ENCODE measurements at places on chromosomes 1 and 21.

DNA sequence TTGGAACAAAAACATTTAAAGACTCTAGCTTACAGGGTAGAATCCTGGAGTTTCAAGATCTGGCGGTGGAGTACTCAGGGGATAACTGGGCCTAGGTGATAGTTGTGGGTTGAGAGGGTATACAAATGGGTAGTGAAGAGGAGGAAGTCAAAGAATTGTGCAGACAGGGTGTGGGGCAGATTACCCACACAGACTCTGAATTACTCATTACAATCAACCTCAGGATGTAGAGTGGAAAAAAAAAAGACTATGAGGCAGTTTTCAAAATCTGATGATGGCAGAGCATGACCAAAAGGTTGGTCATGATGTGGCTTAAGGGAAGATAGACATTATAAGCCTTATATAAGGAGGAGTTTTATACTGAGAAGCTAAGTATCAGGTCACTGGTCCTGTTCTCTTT is 44.1 kb upstream of the GLIS1 start:
- DNase-seq: no peak

- no peak for DNase-seq
These were observed 155.4 kb downstream of the NFIA start for GRCh38 chr1:61237659-61238358.

DNA sequence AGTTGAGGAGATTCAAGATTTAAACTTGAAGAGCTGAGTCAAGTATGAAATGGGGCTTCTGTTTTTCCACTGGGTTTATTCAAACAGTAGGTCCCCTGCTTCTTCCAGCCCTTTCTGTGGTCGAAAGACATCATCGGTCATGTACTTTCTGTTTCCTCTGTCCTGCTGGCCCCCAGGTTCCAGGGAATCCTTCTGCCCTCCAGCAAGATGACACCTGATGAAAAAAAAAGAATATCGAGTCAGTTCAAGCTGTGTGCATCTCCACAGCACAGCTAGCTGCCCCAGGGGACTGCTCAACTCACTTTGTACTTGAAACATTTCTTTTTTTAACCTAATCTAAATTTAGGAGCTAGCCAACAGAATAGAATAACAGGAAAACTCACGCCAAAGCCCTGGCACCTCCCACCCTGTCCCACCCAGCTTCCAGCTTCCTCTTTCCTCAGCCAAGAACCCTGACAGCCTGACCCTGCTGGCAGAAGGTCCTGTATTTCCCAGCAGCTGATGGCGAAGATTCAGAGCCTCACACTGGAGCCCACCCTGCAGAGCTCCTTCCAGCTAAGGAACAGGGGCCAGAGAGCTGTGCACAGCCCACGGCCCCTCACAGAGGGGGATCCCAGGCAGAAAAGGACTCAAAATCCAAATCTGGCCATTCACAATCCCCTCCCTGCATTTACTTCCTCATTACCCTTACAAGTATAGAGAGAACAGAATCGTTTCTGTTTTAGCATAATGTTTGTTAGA is 176.5 kb downstream of the PSMG1 start:
- no peak for DNase-seq

DNA sequence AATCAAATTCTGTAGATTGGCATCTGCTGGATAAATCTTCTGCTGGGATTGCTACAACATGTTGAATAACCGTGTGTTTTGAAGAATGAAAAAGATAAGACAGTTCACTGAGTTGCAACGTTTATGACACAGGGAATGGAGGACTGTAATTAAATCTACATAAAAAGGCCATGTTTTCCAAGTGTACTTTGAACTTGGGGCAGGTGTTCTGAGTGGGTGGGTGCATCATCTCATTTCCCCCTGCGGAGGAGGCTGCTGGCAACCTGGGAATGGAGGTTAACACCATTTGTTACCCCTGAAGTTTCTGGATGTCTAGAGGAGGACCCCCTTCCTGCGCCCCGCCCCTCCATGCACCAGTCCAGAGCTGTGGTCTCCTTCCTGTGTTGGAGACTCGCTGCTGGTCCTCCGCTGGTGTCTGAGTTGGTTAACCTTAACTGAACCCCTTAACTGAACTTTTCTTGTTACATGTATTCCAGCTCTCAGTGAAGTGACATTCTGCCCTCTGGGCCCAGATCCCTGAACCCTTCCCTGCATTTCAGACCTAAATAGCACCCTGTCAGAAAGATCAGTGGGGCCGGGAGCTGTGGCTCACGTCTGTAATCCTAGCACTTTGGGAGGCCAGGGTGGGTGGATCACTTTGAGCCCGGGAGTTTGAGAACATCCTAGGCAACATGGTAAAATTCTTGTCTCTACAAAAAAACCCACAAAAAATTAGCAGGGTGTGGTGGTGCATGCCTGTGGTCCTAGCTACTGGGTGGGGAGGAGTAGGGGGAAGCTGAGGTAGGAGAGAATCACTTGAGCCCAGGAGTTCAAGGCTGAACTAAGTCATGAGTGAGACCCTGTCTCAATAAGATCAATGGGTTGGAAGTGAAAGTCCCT is 31.8 kb downstream of the UCK2 start:
- no peak for DNase-seq

- DNase-seq: no peak
These were observed 89.3 kb downstream of the ZNF648 start for GRCh38 chr1:181972256-181972655.

GRCh38 chr1:87888446-87888845 is 559.8 kb downstream of the LMO4 start:
- peak; percentile 2 for DNase-seq

DNA sequence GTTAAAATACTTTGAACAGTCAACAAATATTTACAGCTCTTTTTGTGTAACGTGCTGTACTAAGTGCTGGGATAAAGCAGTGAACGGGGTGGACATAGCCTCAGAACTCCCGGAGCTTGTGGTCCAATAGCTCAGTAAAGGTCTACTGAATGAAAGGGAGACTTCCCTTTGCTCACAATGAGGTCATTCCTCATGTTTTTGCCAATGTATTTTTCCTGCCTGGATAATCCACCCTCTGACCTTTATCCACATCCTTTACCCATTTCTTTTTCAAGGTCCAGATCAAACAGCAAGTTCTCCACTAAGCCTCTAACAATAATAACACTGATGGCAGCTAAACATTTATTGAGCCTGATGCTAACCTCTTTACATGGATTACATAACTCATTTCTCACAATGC is 55.9 kb downstream of the LEPR start:
- DNase-seq: no peak

GRCh38 chr1:186244825-186245224 is 130.2 kb downstream of the TPR start:
- peak; percentile 21 for DNase-seq

DNA sequence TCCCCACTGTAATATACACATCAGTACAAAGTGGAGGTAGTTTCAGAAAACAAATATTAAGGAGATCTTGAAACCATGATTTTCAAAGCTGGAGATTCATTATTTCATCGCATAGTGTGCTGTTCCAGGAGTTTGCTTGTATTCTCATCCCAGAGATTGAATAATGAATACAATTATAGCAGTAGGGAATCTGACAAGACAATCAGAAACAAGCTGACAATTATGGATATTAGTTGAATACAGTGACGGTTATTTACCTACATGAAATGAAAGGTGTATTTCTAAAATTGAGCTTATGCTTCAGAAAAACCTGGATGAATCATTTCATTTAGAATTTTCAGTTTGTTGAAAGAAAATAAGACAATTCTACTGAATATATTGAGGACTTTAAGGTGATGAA is 2119.0 kb downstream of the MRPL39 start:
- DNase-seq: no peak

GRCh38 chr21:28952686-28953085 is 40.0 kb downstream of the LTN1 start:
- DNase-seq: no peak

GRCh38 chr21:46152927-46153246 is 2.5 kb downstream of the FTCD start:
- no peak for DNase-seq

DNA sequence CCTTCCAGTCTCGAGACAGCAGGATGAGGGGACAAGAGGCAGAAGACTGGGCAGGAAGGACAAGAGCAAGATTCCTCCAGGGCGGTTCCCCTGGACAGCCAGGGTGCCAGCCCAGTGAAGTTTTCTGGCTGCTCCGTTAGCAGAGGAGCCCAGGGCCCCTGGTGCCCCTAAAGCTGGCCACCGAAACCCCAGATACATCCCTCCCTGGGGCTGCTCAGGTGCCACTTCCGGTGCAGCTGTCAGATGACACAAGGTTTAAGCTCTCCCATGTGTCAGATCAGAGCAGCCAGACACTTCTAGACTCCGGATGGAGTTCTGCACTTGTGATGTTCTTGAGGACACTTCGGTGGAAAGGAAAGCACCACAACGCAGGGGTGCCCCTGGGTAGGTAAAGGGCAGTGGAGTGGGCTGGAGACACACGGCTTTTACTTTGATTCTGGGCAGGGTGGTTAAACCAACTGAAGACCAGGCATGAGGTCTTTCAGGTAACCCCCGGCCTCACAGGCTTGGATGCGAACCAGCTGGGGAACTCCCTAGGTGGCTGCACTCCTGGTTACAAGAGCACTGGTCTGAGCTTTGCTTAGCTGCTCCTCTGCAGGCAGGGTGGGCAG is 85.7 kb downstream of the ITPKB start:
- DNase-seq: no peak

DNA sequence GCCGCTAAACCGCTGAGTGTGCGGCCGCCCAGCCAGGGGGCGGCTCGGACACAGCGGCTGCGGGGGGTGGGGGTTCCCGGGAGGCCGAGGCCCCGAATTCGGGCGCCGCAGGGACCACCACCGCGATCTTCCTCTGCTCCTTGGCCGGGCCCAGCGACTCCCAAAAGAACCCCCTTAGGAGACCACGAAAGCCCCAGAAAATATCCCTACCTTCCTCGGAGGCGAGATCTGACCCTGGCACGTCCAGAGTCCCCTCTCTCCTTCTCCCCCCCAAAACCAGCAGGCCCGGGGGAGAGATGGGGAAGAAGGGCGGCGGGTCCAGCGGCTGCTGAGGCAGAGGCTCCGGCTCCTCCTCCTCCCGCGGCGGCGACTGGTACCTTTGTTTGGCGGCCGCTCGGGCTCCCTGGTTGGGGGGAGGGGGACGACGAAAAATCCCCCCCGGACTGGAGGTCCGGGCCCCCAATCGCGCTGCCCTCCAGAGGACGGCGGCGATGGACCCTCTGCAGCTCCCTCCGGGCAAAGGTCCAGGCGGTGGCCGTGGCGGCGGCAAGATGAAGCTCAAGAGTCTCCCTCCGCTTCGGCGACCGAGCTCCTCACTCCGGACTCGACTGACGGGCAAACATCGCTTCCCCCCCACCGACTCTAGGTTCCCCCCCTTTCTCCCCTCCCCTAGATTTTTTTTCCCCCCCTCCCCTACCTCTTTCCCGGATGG is at the start of gene ARID4B:
Gene ARID4B, minus strand, starts transcription at position 621 of the 712 bp plus-strand sequence. CDS start 1,260 bp downstream, outside the sequence.
- DNase-seq: peak; percentile 31

GRCh38 chr1:46757956-46758528 is 39.1 kb upstream of the EFCAB14 start:
- no peak for DNase-seq

GRCh38 chr1:221994274-221994698 is 252.4 kb upstream of the DUSP10 start:
- no peak for DNase-seq

- DNase-seq: peak; percentile 14
These were observed 1.0 kb downstream of the SLC35D1 start for GRCh38 chr1:67052741-67053534.

GRCh38 chr1:204858363-204858821 is 12.3 kb upstream of the NFASC start:
- DNase-seq: no peak

DNA sequence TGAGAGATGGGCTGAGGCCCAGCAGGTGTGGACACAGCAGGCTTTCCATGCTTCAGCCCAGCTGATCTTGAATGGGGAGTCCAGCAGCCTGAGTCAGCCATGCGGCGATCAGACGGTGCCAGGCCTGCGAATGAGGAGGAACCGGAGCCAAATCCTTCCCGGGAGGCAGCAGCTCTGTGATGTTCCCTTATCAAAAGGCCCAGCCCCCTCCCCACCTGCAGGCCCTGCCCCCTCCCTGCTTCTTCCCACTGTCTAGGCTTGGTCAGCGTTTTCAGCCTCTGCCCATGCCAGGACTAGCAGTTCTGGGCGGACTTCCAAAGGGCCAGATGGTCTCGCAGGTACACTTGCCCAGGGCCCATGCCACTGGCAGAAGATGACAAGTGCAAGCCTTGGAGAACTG is 253.8 kb downstream of the KAZN start:
- no peak for DNase-seq

DNA sequence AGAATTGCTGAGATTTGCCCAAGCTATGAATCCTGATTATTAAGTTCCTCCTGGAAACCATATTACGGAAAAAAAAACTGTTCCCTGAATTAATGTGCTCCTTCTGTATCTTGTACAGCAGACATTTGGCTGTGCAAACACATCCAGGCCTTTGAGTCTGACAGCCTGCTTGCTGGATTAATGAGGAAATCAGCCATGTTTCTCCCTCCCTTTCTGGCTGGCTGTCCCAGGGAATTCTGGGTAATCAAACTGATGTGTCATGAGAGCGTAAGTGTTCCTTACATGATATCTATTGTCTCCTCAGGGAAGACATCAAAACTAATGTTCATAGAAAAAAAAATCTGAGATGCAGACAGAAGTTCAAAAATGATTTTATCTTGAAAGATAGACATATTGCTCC is 18.8 kb downstream of the PGBD5 start:
- peak; percentile 17 for DNase-seq

GRCh38 chr1:231990388-231990787 is 363.8 kb downstream of the DISC1 start:
- DNase-seq: no peak

- DNase-seq: no peak
These were observed 32.7 kb upstream of the ZNF326 start for GRCh38 chr1:89962024-89962741.

- DNase-seq: no peak
These were observed 59.7 kb downstream of the INAVA start for GRCh38 chr1:200954434-200954833.

DNA sequence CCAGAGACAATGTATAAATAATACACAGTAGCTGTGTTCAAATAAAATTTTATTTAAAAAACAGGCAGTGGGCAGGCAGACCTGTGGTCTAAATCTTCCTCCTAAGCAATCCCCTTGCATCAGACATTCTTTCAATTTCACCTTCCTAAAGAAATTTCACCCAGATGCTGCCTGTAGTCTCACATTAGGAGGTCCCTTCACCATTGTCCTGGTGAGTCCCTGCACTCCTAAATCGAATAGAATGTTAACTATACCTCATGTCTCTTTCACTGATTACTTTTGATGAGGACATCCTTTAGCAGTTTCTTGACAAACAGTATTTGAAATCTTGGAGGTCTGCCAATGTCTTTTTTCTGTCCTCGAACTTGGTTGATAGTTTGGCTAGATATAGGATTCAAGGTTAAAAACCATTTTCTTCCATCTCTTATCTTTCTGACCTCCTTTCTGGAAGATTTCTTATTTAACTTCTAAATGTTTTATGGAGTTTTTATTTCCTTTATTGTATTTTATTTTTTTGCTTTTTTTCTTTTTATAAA is 77.5 kb downstream of the LPGAT1 start:
- DNase-seq: no peak

DNA sequence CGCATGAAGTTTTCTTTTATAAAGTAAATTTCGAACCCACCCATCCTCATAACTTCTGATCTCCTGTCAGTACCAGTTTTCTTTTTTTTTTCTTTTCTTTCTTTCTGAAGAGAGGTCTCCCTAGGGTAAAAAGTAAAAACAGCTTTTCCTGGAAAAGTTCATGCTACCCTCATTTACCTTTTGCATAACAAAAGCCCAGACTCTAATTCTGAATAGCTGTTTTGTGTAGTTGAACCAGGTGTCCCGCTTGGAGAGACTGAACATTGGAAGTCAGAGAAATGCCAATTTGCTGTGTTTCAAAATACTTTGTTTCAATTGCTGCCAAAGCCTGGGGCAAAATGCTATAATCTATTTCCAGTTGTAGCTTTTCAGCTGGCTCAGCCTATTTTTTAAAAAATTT is 113.7 kb upstream of the RUNX1 start:
- no peak for DNase-seq

- no peak for DNase-seq
These were observed 15.1 kb downstream of the RNF223 start for GRCh38 chr1:1058921-1059493.

Measured in A549 (cell line).